ENCODE measurements at places on chromosomes 12 and 14.

DNA sequence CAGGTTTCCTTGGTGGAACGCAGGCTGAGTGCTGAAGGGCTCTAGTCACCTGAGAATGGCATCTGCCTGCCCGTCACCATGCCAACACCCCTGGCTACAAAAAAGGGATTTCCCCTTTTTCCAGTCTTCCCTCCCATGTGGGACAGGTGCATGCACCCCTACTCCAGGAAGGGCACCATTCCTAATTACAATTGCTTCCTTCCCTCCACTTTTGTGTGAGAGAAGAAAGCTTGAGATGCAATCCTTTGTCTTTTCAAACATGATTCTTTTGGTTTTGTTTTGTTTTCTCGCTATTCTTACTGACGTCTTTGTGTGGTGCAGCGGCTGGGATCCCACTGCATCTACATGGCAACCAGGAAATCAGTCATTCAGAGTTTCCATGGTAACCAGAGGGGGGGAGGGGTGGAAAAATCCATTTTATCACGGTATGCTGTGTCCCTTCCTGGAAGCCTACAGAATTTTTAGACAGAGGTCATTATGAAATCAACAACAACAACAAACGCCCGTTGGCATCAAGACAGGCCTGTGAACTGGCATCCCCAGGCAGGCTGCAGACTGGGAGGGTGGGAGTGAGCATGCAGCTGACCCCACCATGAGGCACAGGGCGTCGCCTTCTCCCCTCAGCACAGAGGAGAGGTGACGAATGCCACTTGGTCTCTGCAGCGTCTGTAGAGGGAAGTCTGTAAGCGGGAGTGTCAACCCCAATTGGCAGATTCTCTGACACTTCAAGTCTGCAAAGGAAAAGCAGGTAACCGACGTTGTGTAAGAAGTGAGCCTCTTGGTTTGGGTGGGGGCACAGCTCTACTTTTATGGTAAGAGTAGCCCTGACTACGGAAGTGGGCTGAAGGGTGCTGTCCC, 13.6 kb upstream of the GNG2 start:
- DNase-seq: peak; percentile 85

GRCh38 chr14:104789752-104790743, 5.5 kb downstream of the AKT1 start:
- DNase-seq: no peak

- DNase-seq: no peak
Measured at GRCh38 chr14:90567191-90567590, 170.4 kb downstream of the CALM1 start.

- no peak for DNase-seq
Measured at GRCh38 chr14:80456209-80456608, 244.9 kb upstream of the DIO2 start.

DNA sequence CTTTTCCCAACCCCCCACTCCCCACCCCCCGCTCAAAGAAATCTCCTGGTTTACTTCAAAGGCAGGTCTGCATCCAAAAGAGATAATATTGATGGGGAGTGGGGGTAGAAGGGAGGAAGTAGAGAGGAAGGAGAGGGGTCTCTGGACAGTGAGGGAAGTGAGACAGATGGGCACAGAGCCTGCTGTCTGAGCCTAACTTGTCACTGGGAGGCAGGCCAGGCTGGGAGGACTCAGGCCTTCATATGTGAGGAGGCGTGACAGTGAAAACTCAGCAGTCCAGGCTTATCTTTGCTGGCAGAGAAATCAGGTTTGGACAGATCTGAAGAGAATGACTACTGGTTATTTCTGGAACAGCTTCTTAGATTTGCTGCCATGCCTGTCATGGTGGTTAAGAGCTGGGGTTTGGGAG, 192.3 kb downstream of the NUAK1 start:
- DNase-seq: no peak

GRCh38 chr12:52739963-52740362, 36.6 kb upstream of the KRT77 start:
- no peak for DNase-seq

DNA sequence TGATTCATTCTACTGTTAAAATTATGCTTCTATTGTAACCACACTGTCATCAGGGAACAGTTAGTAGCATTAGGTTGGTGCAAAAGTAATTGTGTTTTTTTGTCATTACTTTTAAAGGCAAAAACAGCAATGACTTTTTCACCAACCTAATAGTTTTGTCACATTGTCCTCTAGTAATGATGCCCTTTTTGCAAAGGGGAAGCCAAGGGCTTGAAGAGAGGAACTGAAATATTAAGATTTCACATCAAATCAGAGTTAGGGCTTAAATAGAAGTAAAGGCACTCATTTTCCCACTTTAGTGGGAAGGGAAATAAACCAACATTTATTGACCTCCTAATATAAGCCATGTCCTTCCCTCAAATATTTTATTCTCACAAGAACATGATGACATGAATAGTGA, 273.7 kb downstream of the NRXN3 start:
- DNase-seq: no peak

GRCh38 chr14:102838501-102838900, 61.3 kb downstream of the TRAF3 start:
- DNase-seq: no peak
